Fibroblast of lung (primary cell): ENCODE measurements at places on chromosomes 12 and 14.

GRCh38 chr12:14993537-14994266 lies 20.9 kb downstream of the PDE6H start:
- DNase-seq, result peak; percentile 19

- DNase-seq, result no peak
These were observed 42.9 kb upstream of the SINHCAF start for GRCh38 chr12:31368666-31369361.

DNA sequence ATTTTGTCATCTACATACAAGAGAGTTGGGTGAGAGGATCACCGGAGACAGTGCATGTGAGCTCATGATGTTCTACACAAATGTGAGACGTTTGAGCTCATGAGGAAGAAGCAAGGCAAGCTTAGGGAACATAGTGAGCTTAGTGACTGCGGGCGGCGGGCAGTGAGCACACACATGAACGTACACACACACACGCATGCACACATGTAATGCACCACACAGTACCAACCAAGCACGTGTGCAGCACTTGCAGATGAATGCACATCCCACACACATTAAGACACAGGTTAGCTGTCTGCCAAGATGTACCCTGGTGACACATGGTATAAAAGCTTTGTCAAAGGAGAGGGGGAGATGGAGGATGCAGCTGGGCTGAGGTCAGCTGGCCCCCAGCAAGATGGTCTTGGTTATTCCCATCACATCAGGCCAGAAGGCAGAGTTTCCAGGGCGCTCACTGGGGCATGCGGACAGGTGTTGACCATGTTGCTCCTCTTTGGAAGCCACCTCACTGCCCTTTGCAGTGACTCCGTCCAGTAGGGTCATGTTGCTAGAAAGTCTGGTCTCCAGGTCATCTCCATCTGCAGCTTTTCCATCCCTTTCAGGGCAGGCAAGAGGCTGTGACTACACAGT lies 8.7 kb upstream of the CACNA2D4 start:
- DNase-seq, result no peak

DNA sequence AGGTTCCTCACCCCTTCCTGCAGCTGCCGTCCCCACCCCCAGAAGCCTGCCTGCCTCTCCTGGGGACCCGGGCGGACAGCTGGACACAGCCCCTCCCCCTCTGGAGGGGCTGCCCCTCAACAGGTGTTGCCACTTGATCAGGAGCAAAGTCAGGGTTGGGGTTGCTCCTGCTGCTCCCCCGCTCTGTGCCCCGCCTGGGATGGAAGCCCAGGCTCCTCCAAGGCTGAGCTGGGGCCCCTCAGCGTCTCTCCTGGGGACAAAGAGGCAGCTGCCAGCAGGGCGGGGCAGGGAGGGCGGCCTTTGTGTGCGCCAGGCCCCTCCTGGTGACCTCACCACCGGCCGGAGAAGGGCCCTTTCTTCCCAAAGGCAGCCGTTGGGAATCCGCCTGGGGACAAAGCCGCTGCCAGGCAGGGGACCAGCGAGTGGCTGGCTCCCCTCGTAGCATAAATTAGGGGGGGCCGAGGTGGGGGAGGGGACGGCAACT lies 13.7 kb downstream of the TRMT61A start:
- no peak for DNase-seq

- DNase-seq, result peak; percentile 62
These were observed 53.8 kb downstream of the GXYLT1 start for GRCh38 chr12:42090899-42091298.

DNA sequence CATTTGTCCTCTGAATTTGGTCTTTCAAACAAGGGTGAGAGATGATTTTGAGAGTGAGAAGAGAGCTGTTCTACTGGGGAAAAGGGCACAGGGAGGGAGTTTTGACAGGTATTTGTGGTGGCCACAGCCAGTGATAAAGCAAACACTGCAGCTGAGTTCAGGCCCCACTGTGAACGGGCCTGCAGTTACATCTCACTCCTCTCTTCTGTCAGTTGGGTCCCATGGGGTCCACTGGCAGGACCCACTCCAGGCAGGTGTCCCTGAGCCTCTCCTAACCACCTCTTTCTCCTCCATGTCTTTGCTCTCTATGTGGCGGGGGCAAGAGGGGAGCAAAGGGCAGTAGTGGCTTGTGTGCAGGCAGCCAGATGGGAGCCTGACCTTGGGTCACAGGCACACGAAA lies 294.8 kb downstream of the APAF1 start:
- DNase-seq, result no peak

DNA sequence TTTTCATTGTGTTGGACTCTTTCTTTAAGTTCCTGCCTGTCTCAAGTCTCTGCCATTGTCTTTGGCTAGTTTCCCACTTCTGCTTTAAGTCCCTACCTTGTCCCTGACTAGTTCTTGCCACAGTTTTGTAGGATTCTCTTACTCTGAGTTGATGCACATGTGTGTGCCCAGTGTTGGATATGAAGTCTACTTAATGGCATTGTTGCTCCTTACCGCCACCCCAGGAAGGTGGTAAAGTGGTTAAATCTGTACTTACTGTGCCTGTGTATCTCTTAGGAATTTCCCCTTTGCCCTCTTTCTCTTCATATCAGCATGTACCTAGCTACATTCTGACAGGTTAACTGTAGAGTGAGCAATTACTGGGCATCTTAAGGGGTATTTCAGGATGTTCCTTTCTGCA lies 227.1 kb downstream of the NUBPL start:
- DNase-seq, result no peak

DNA sequence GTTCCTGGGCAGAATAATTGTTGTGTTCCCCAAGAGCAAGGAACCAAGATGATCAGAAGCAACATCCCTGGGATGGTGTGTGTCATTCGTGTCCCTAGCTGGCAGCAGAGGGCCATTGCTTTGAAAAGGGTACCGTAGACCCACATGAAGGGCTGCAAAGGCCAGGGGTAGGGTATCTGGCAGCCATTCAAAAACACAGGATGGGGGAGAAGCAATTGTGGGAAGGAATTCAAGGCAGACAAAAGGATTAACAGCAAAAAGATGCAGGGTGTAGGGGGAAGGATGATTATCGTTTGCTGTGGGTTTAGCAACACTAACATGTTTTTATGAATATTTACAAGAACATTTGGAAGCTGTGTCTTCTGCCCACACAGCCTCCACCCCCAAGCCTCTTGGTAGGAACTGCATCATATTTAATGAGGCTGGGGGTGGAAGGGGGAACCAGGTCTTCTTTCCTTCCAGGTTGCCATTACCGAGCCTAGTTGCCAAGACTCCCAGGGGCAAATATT lies 169.0 kb upstream of the G2E3 start:
- DNase-seq, result no peak

DNA sequence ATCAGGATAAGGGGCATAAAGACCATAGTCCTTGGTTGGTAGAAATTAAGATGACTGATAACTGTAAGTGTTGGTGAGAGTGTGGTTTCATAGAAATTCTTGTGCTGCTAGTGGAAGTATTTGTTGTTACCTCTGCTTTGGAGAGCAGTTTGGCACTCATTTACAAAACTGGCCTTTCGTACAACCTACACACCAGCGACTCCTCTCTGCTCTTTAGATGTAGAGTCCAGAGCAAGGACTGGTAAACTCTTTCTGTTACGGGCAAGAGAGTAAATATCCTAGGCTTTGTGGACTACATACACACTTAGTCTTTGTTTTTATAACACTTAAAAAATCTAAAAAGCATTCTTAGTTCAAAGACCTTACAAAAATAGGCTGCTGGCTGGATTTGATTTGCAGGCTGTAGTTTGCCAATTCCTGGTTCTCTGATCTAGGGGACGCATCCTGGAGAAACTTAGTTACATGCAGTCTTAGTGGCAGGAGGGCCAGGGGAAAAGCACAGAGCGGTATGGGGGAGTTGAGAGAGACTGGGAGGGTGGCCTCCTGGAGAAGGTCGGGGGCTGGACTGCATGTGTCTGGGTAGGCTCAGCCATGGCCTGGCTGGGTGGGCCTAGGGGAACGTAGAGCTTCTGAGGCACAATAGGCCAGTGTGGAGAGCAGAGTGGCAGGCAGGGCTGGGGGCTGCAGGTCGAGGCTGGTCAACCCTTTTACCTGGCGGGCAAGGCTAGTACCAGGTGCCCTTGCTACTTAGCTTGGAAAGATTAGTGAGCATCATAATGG lies 55.3 kb upstream of the AMN start:
- no peak for DNase-seq

- peak; percentile 74 for DNase-seq
These were observed 109.9 kb downstream of the NAV3 start for GRCh38 chr12:77940567-77940966.

DNA sequence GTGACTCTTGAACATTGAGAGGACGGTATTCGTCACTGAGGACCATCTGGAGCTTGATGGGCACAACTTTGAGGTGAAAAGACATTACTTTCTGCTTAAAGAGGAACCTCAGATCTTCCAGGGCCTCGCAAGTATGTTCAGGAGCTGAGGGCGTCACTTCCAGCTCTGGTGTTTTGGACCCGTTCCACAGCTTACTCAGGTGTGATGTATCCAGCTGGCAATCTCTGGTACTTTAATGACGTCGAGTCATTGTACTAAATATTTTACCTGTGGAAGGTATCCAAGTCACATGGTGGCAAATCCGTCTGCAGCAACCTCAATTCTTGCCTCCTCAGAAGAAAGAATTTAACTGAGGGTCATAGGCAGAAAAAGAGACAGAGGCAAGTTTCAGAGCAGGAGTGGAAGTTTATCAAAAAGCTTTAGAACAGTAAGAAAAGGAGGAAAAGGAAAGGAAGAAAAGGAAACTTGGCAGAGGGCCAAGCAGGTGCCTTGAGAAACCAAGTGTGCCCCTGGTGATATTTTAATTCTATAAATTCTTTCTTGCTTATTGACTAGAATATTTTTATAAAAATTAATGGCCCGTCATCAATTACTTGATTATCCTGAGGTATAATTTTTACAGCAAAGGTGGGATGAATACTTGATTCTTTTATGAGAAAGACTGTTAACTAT lies 250.6 kb downstream of the AEBP2 start:
- DNase-seq, result no peak

DNA sequence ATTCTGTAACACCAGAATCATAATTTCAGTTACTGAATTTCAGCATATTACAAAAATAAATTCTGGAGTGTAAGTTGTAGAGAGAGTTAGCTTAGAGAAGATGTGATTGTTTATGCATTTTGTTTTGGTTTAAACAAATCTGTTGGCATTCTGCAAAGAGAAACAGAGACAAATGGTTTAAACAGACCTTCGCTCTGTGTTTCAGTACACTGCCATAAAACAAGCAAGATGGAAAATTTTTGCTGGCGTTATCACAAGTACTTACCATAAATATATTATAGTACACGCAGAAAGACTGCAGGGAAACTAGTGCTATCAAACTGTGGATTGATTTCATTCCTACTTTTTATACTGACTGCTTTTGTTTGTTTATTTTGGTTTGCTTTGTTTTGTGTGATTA lies 850.3 kb upstream of the FOXG1 start:
- no peak for DNase-seq
